ENCODE measurements at places on chromosomes 13 and 19.

- DNase-seq, result peak; percentile 78
Observed at GRCh38 chr19:3968556-3969434, 2.1 kb downstream of the DAPK3 start.

DNA sequence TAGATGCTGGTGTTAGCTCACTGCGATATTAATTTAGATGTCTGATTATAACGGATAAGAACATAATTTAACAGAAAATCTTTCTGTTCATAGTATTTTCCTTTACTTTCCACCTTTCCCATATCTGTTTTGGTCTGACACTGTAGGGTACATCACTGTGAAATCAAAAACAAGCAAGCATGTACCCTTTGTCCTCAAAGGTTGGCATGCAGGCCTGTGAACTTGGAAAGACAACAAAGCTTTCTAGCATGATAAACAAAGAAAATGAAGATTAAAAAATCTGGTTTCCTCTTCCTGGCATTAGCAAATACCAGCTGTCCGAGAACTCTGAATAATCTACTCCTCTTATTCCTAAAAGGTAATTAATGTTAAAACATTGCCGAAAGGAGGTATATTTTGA, 31.6 kb downstream of the THSD1 start:
- DNase-seq, result no peak

GRCh38 chr19:41426952-41427646, at the start of gene B3GNT8:
Gene B3GNT8, minus strand, starts transcription at chr19:41427374. Its CDS starts 596 bp downstream, at chr19:41426778.
- DNase-seq, result peak; percentile 48

GRCh38 chr19:15575406-15575805, 39.6 kb upstream of the CYP4F8 start:
- no peak for DNase-seq

Measured in keratinocyte (primary cell).